Naive B cell (primary cell): ENCODE measurements at places on chromosomes 11 and 22.

GRCh38 chr11:69484427-69485259 lies 3.2 kb downstream of the LINC01488 start:
- peak overlapping the region; percentile 28 for H3K27ac ChIP-seq
- H3K27me3 ChIP-seq = peaks cover 4% of the 10 kb centered on the region

DNA sequence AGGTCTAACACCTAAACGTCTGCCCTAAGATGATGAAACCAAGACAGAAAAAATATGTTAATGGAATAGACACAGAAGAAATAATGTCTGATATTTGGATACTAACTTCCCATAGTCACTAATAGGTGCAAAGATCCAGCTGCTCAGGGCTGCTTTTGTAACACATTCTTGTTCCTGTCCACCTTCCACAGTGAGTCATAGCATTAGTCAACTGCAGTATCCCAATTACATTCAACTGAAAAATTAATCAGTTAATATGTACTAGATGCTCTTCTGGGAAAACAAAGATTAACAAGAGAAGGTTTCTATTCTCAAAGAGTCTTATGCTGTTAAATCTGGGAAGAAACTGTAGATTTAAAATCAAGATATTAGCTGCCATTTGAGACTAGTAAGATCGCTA lies 47.6 kb downstream of the HEPHL1 start:
- no peak overlapping the region for H3K4me3 ChIP-seq
- no peaks in the 10 kb centered on the region for H3K36me3 ChIP-seq
- H3K27ac ChIP-seq = no peak overlapping the region
- no peaks in the 10 kb centered on the region for H3K4me1 ChIP-seq
- no peaks in the 10 kb centered on the region for H3K27me3 ChIP-seq

GRCh38 chr11:45104006-45104789 lies 42.2 kb upstream of the PRDM11 start:
- H3K27me3 ChIP-seq = peaks cover 8% of the 10 kb centered on the region
- H3K36me3 ChIP-seq = no peaks in the 10 kb centered on the region
- no peak overlapping the region for H3K4me3 ChIP-seq

- H3K4me1 ChIP-seq = no peaks in the 10 kb centered on the region
- no peak overlapping the region for H3K27ac ChIP-seq
- no peak overlapping the region for H3K4me3 ChIP-seq
- H3K36me3 ChIP-seq = peaks cover 7% of the 10 kb centered on the region
Observed at GRCh38 chr11:77060234-77060633, 6.5 kb upstream of the CAPN5 start.

GRCh38 chr11:88520391-88520790 lies 182.9 kb upstream of the CTSC start:
- H3K27me3 ChIP-seq = no peaks in the 10 kb centered on the region
- no peaks in the 10 kb centered on the region for H3K36me3 ChIP-seq
- H3K4me3 ChIP-seq = no peak overlapping the region
- no peak for DNase-seq

GRCh38 chr11:3046190-3046589 lies 11.0 kb downstream of the CARS1 start:
- H3K27me3 ChIP-seq = no peaks in the 10 kb centered on the region
- peaks cover 34% of the 10 kb centered on the region for H3K4me1 ChIP-seq
- H3K27ac ChIP-seq = no peak overlapping the region
